ENCODE measurements at places on chromosomes 13 and 19.

GRCh38 chr13:114099191-114099590, 33.2 kb downstream of the RASA3 start:
- peak; percentile 23 for DNase-seq

- DNase-seq: no peak
Observed at GRCh38 chr13:102947745-102948405, 102.0 kb downstream of the ERCC5 start.

DNA sequence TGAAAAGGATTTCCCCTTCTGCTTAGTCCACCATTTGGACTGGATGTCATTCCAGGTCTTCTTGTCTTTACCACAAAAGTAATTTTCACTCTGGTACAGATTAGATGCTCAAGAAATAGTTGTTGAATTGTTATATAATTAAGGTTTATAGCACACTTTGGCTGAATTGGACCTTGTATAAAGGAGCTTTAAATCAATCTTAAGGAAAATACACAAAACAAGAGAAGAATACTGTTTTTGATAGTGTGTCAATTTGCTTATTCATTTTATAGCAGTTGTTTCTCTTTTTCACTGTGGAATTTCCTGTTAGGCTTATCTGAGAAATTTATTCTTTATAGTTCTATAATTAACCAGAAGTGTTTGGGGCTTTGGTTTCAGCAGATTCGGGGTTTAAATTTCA, 62.7 kb upstream of the TDRD3 start:
- DNase-seq: no peak

DNA sequence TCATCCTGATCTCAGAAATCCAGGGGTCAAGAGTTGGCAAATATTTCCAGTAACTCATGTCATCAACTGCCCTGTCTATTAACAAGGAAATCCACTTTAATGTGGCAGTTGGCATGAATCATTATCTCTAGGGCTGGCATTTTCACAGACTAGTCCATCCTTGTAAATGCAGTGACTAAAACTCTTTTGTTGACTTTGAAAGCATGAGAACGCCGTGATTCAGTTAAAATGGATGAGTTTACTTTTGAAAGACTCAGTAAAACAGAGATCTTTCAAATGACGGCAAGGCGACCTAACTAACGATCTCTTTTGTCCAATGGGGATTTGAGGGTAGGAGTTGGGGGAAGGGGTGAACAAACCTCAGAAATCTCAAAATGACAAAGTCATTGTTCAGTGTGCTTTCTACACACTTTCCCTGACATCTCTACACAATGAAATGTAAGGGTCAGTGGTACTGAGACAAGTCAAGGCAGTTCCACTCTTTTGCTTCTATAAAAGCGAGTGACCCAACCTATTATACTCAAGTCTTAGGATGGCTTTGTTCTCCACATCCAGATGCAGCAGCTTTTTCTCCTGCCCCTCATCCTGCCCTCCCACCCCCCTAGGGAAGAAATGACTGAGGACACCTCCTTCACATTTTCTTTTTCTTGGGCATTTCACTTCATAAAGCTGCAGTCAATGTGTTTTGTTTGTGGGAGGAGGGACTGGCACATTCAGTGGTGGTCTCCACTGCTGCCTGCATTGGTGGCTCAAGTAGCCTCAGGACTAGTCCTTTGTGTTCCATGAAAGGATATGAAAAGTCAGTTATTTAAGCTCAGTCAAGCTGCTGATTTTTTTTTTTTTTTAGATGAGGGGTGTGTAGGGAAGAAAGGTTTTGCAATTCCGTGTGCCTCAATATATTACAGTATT, 200.5 kb downstream of the ABCC4 start:
- no peak for DNase-seq

DNA sequence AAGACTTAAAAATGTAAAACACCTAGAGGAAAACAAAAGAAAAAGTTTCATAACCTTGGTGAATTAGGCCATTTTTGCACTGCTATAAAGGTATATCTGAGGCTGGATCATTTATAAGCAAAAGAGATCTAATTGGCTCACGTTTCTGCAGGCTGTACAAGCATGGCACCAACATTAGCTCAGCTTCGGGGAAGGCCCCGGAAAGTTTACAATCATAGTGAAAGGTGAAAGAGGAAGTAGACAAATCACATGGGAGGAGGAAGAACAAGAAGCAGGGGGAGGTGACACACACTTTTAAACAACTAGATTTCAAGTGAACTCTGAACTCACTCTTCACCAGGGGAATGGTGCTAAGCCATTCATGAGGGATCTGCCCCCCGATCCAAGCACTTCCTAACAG, 1358.5 kb upstream of the PCDH9 start:
- no peak for DNase-seq

DNA sequence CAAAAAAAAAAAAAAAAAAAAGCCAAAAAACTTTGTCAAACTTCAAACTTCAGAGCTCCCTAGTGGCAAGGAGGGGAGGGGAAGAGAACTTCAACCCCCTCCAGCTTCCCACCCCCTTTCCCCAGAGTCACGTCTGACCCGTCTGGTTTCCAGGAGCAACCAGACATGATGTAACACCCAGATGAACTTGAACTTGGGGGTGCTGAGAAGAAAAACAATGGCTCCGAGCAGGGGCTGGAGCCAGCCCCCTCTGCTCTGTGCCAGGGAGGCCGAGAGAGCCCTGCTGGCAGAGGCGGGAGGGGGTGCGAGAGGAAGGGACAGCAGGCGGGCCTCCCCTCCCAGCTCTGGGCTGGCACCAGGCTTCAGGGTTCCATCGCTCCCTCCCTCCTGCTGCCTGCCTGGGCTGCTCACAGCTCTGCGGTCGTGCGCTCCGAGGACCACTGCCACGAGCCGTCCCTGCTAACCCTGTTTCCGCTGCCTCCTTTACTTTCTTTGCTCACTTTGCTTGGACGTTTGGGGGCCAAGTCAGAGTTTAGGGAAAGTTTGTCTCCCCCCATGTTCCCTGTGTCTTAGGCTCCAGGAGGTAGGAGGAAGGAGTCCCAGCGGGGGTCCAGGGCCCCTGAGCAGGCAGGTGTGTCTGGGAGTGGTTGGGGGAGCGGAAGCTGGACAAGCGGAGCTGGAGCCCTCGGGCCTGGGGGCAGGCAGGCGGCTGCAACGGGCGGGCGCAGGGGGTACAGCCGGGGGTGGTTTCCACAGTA, 11.1 kb downstream of the LYL1 start:
- no peak for DNase-seq

DNA sequence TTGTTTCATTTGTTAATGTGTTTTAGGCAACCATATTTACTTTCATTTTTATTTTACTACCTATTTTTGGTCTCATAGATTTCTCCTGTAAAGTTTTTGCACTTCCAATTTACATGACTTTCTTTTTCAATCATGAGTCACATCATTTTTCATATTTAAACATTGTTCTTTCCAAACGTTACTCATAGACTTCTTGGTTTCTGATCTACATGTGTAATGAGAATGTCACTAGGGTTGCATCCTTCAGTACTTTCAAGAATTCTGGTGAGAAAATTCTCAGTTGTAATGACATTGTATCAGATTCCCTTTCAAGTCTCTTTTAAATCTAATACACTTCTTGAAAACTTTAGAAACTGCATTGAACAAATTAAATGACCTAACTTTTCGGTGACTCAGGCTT, 991.7 kb downstream of the EFNB2 start:
- DNase-seq: no peak

DNA sequence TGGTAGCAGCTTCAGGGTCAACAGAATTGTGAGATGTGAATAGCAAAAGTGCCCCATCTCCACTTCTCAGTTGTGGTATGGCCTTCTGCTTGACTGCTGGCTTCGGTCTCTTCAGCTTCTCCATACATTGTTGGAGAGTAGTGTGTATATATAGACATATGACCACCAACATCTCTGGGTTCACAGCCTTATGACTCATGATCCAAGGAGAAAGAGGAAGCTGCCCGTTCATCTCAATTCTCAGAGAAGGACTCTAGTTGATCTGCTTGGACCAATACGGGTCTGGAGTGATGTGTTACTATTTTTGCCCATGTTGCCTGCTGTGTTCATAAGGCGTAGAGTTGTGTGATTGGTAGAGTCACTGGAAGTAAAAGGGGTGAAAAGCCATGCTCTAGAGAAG, 3.6 kb upstream of the COMMD6 start:
- DNase-seq: no peak

- no peak for DNase-seq
Observed at GRCh38 chr19:20254121-20254520, 87.1 kb downstream of the ZNF486 start.

- DNase-seq: no peak
Observed at GRCh38 chr13:102771298-102772041, 2.1 kb downstream of the TEX30 start.

DNA sequence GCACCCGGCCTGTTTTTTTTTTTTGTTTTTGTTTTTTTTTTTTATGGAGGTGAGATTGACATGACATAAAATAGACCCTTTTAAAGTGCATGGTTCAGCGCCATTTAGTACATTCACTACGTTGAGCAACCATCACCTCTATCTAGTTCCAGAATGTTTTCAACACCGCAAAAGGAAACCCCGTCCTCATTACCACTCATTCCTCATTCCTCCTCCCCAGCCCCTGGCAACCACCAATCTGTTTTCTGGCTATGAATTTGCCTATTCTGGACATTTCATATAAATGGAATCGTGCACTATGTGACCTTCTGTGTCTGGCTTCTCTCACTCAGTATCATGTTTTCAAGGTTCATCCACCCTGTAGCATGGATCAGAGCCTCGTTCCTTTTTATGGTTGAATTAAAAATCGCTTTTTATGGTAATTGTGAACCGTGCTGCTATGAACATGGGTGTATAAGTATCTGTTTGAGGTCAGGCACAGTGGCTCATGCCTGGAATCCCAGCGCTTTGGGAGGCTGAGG, 9.9 kb upstream of the ADGRE5 start:
- no peak for DNase-seq

- no peak for DNase-seq
Observed at GRCh38 chr13:52808842-52809219, 39.6 kb downstream of the PCDH8 start.

DNA sequence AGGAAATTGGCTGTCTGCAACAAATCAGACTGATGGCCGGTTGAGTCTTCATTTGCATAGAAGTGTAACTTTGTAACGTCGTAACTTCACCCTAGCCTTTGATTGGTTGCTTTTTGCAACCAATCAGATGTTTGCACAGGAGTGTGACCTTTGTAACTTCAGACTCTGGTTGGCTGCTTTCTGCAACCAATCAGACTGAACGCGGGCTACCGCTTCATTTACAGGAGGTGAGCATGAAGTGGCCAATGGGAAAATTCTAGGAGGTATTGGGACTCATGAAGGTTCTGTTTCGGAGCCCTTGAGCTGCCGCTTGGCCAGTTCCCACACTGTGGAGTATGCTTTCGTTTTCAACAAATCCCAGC, 441 bp upstream of the ZNF559 start:
- DNase-seq: peak; percentile 88

DNA sequence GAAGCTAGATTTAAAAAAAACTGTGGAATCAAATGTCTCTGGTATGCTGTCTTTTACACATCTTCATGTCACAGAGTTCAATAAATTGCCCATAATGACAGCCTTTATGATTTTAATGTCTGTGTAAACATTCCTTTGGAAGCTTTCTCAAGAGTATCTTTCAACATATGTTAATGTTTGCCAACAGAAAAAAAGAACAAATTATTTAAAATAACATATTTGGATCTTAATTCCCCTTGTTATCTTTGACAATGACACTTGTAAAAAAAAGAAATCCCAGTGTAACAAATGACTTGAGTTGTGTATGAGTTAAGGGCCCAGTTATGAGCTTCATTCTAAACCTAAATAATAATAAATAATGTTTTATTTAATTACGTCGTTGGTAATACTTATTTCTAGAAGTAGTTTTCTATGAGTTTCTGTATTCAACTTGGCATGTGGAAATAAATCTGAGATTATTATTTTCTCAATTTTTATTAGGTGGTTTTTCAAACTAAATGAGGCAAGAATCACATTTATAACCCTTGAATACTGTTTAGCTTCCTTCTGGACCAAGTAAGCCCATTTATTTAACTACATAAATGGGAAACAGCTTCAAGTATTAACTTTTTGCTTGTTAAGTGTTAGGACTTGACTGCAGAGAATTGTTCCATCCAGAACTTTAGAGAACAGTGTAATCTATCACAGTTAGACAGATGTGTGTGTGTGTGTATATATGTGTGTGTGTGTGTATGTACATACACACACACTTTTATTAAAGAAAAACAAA, 182.1 kb downstream of the POSTN start:
- DNase-seq: peak; percentile 31

GRCh38 chr19:16454351-16454918, 17.3 kb downstream of the EPS15L1 start:
- DNase-seq: no peak

GRCh38 chr19:575527-576506, 3.4 kb downstream of the BSG start:
- DNase-seq: no peak

- no peak for DNase-seq
Observed at GRCh38 chr13:44422755-44423643, 49.4 kb downstream of the SERP2 start.

GRCh38 chr13:97023117-97023516, 28.8 kb upstream of the OXGR1 start:
- no peak for DNase-seq

GRCh38 chr19:57583521-57584416, at the start of gene ZIK1:
Gene ZIK1 (plus strand): TSS chr19:57584145. CDS start chr19:57584357, 212 bp downstream.
- peak; percentile 93 for DNase-seq

DNA sequence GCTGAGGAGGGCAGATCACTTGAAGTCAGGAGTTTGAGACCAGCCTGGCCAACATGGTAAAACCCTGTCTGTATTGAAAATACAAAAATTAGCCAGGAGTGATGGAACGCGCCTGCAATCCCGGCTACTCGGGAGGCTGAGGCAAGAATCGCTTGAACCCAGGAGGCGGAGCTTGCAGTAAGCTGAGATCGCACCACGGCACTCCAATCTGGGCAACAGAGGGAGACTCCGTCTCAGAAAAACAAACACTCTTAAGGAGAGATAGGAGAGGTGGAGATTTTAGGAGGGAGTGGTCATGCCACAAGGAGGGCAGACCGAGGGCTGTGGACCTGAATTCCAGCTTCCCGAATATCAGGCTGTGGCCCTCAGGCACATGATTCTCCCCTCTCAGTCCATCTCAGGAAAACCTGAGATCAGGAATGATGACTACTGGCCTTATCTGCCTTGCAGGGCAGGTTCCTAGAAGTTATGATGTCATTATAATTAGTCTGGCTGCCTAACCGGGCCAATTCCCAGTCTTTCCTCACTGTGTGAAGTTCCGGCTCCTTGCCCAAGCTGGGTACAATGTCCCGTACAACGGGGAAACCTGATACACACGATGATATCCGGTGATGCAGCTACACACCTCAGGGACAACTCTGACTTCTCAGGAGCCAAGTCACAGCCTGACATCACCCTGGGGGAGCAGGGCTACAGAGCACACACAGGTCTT, 2.5 kb downstream of the SLC35E1 start:
- DNase-seq: no peak

- DNase-seq: no peak
Observed at GRCh38 chr19:18363787-18364186, 22.2 kb upstream of the GDF15 start.

DNA sequence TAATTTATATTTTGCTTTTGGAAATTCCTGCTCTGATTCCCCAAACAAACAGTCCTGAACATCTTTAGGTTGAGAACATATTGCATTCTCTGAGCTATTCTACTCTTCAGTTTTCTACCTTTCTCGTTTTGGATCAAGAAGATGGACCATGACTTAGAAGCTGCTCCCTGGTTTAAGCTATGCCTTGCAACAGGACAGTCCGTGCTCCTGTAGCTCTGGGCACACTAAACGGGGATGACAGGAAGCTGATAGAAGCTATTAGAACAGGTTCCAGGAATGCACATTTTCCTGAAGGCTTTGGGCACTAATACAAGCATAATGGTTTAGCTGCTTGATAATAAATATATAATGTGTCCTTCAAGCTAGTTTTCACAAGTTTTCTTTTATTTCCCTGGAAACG, 385.2 kb downstream of the HS6ST3 start:
- no peak for DNase-seq

- no peak for DNase-seq
Observed at GRCh38 chr13:40024204-40024966, 368.9 kb downstream of the COG6 start.
